ENCODE measurements at places on chromosomes 7 and 10.
A peak's percentile ranks its signal among the peaks of the same experiment; 100 is the strongest.

GRCh38 chr7:84232646-84233045, 38.1 kb upstream of the SEMA3A start:
- no peak for DNase-seq

- no peak for DNase-seq
Measured at GRCh38 chr10:58382489-58382995, 2.7 kb upstream of the TFAM start.

- DNase-seq, result no peak
Measured at GRCh38 chr7:1899196-1899595, 229.1 kb downstream of the ELFN1 start.

DNA sequence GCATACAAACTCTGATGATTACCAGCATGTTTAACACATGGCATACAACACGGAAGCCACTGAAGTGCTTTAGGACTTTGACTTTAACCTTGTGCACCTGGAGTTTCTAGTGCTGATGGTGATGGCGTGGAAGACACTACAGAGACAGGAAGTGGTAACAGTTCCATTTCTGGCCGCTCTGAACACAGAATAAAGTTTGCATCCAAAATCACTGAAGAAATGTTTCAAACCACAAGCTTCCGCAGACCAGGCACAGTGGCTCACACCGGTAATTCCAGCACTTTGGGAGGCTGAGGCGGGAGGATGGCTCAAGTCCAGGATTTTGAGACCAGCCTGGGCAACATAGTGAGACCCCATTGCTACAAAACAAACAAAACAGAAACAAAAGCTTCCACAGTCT, 40.3 kb upstream of the TNPO3 start:
- no peak for DNase-seq

DNA sequence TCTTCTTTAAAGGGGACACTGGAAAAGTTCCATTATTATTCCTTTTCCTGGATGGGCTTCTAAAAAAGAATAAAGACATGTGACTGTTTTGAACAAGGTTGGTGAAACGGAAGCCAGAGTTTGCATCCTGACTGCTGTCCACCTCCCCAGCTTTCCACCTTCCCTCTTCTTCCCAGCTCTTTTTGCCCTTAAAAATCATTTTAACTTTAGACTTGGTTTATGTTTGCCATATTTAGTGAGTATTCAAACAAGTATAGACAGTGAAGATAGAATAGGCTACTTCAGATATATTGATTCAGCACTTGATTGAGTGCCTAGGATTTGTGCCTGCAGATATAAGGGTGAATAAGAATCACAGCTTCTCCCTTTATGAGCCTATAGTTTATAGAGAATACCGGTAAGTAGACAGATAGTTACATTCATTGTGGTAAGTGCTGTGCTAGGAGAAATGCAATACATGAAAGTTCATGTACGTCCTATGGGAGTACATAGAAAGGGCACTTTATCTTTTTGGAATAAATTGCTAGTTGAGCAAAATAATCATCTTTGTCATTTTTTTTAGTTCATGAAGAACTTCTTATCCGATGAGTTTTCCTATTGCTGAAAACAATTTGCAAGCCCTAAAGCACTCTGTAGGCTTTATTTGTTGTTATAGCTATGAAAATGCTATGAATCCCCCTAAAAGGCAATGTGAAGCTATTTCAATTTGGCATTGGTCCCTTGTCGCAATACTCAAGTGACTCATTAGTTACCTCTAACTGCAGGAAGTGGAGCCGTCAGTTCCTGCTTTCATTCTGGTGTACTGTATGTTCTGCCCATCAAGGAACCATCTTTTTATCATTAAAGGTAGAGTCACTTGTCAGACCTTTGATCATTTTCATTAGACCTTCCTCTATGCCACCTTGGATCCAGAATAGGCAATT, 57.2 kb upstream of the STRIP2 start:
- DNase-seq, result no peak

DNA sequence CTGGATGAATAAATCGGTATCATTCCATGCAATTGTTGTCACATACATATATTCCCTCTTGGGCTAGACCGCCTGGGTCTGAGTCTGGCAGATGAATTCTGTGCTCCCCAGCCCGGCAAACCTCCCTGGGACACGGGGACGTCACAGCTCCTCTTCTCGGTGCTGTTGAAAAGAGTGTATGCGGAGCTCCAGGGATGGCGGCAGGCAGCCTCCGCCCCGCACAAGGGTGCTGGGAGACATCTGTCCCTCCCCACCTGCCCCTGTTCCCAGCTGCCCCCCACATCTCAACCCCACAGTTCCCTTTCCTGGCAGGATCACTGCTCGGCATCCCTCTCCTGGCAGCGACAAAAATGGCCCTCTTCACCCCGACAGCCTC, 32.1 kb downstream of the PRKAG2 start:
- no peak for DNase-seq

- no peak for DNase-seq
Measured at GRCh38 chr10:70354556-70354955, 27.9 kb downstream of the LRRC20 start.

- no peak for DNase-seq
Measured at GRCh38 chr7:36635091-36635490, 89.2 kb downstream of the AOAH start.

- no peak for DNase-seq
Measured at GRCh38 chr7:14766747-14767146, 135.8 kb downstream of the DGKB start.

DNA sequence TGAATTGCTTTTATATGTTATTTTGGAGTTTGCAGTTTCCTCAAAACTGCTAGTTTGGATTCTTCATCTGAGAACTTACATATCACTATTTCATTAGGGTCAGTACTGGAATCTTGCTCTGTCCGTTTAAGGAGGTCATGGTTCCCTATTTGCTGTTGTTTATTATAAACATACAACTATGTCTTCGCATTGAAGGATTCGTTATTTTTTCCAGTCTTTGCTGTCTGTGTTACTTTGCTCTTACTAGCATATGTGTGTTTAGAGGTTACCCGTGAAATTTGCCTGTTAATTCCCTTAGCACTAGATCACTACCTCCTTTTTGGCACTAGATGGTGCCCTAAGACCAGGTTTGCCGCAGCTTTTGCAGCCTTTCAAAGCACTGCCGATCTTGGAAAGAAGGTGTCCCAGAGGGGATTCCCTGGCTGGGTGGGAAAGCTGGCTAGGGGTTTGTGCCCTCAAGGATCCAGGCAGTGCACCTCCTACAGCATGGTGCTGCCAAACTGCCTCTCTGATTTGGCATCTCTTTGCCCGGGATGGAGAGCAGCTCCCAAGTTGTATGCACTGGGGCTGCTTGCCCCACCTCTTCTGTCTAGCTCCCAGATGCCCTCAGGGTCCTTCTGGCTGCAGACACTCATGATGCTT, 103.1 kb upstream of the APBB1IP start:
- DNase-seq, result peak; percentile 38

DNA sequence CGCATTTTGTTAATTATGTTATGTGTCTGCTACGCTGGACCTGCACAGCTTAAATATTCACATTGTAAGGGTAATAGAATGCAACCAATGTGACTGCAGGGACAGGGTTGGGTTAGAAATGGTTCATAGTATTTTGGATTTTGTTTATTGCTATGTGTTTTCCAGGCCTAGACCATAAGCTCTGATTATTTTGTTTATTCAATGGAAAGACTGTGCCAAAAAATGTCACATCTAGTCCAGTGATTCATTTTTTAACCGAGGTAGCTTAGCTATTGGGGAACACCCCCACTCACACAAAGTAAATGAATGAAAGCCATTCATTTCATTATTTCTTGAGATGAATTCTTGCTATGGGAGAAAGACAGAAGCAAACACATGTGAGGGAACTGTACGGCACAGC, 516.5 kb upstream of the ANKRD30A start:
- no peak for DNase-seq

- DNase-seq, result no peak
Measured at GRCh38 chr7:50262446-50262845, 42.1 kb upstream of the IKZF1 start.

GRCh38 chr10:49055221-49055849, 60.0 kb downstream of the VSTM4 start:
- no peak for DNase-seq

GRCh38 chr7:42174391-42174912, 62.6 kb downstream of the GLI3 start:
- no peak for DNase-seq

- no peak for DNase-seq
Measured at GRCh38 chr10:23643111-23643780, 204.4 kb downstream of the OTUD1 start.

DNA sequence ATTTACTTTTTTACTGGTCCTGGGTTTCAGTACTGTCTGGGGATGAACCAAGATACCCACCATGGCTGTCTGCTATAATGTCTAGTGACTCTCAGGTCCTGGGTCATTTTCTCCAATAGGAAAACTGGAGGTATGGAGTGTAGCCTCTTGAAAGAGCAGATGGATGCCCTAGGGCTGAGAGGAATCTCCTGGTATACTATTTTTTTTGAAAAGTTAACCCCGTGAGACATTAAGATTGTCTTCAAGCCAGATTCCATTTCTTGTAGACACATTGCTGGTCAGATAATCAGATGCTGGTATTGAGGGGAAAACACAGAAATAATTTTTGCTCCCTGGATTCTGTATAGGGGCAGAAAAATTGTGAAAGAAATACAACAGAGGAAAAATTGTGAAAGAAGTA, 97.3 kb downstream of the ZNF680 start:
- DNase-seq, result no peak

DNA sequence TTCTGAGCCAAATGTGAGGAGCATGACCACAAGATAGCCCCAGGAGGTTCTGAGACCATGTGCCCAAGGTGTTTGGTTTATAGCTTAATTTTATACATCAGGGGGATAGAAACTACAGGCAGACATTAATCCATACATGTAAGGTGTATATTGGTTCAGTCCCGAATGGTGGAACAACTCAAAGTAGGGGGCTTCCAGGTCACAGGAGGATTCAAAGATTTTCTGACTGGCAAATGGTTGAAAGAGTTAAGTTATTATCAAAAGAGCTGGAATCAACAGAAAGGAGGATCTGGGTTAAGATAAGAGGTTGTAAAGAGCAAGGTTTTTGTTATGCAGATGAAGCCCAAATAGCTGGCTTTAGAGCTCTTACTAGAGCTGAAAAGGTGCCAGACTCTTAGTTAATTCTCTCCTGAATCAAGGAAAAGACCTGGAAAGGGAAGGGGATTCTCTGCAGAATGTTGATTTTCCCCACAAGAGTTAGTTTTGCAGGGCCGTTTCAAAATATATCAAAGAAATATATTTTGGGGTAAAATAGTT, 640.0 kb downstream of the IPMK start:
- DNase-seq, result no peak

DNA sequence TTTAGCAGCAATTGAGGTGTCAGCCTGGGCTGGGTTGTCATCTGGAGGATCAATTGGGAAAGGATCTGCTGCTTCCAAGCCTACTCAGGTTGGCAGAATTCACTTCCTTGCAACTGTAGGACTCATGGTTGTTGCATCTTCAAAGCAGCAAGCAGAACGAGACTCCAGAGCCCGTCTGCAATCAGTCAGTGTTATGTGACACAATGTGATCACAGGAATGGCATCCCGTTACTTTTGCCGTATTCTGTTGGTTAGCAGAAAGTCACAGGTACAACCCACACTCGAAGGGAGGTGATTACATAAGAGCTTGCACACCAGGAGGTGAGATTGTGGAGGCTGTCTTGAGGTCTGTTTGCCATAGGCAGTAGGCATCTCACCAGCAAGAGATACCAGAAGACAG, 15.4 kb upstream of the LYZL1 start:
- no peak for DNase-seq

- no peak for DNase-seq
Measured at GRCh38 chr10:102770108-102770482, 26.3 kb downstream of the WBP1L start.

GRCh38 chr10:74754381-74754821, 72.0 kb upstream of the KAT6B start:
- DNase-seq, result no peak

- no peak for DNase-seq
Measured at GRCh38 chr7:37832194-37832593, 16.2 kb upstream of the NME8 start.

DNA sequence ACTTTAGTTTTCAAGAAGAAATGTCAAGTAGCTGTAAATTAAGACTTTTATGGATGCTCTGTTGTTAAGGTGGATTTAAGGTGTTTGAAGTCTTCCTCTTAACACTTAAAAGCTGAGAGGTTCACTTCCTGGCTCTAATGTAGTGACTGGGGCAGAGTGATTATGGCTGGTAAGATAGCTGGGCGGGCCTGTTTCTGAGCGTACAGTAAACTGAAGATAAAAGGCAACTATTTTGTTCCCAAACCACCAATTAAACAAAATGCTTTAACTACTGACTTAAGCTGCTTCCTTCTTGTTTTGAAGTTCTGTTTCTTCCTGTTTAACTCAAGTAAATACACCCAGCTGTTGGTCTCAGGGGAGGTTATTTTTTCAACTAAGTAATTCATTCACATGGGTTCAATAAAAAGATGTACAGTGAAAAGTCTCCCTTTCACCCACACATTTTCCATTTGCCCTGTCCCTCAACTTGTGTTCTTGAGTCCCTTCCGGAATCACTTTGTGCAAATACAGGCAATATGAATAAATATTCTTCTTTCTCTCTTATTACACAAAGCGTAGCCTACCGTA, 19.3 kb downstream of the VWA2 start:
- DNase-seq, result no peak

- DNase-seq, result no peak
Measured at GRCh38 chr10:124083047-124083739, 10.2 kb downstream of the CHST15 start.

DNA sequence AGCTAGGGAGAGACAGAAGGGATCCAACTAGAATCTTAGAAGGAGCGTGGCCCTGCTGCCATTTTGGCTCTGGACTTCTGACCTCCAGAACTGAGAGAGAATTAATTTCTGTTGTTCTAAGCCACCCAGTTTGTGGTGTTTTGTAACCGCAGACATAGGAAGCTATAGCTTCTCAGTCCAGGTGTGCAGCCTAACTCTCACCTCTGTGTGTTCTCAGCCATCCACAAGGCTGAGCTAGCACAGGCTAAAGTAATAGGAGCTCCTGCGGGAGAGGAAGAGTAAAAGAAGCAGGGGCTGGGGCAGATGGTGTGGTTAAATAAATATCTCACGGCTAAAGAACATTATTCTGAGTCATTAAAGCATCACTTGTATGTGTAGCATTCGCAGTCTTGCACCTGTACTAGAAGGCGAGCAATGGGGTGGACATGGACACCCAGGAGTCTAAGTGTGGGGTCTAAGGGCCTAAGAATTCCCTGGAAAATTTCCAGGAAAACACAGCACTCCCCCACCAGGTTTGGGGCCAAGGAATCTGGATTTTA, 94.1 kb downstream of the AOAH start:
- DNase-seq, result no peak

DNA sequence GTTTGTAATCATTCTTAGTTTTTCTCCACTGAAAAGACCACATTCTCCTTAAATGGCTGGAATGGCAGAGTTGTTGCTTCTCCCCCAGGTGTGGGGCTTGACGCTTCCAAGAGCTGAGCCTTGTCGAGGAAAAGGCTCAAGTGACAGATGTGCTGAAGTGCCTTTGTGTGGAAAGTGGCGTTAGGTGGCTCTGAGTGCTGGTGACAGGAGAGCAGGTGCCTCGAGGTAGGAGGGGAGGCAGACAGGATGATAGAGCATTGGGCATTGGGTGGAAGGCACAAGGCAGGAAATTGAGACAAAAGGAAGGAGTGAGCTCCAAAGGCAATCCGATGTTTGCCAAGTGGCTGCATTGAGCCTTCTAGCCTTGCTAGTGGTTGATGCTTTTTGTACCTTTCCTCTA, 6.7 kb downstream of the KIAA1217 start:
- no peak for DNase-seq
